ENCODE measurements at places on chromosomes 7 and 10.

GRCh38 chr10:23610626-23611307, 171.9 kb downstream of the OTUD1 start:
- DNase-seq: no peak

DNA sequence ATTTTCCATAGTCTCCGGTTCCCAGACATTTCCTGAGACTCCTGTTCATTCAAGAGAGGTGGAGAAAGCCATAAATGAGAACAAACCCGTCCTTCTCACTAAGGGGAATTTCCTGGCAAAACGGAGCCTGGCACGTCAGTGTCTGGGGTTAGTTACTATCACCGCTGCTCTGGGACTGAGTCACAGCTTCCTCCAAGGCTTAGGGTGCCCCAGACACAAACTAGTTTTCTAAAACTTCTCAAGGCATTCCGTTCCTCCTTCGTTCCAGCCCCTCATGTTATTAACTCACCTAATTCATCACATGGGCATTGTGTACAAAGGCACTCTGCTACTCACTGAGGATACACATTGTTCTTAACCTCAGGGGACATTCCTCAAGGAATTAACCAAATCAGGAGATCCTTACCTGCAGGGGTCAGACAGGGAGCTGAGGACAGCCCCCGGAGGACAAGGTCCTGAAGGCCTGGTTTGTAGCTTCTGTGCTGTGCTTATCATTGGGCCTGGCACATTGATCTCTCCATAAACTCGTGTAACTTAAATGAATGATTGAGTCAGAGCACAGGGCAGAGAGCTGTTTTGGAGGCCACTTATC, 103.0 kb upstream of the KLF6 start:
- peak; percentile 52 for DNase-seq

DNA sequence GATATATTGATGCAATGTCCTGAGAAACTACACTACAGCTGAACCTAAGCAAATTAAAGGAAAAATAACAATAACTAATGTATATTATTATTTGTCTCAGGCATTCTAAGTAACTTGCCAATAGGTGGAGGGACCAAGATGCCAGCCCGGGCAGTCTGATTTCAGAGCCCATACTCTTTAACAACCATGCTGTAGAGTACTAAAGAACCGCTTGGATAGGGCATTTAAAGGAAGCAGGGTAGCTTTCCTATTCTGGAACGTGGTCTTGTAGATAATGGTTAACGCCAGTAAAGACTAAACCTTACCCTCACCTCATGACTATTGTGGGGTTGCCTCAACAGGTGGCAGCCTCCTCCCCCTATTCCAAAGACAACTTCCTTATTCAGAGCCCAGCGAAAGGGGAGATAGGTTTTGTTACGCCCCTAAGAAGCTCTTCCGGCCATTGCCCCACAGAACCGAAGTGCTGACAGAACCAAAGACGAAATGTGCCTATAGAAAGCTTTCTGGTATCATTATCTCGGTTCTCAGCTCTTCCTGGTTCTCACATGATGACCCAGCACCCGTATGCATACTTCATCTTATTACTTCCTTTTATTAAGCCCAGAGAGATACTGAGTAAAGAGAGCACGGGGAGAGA, 707 bp upstream of the C1GALT1 start:
- no peak for DNase-seq

DNA sequence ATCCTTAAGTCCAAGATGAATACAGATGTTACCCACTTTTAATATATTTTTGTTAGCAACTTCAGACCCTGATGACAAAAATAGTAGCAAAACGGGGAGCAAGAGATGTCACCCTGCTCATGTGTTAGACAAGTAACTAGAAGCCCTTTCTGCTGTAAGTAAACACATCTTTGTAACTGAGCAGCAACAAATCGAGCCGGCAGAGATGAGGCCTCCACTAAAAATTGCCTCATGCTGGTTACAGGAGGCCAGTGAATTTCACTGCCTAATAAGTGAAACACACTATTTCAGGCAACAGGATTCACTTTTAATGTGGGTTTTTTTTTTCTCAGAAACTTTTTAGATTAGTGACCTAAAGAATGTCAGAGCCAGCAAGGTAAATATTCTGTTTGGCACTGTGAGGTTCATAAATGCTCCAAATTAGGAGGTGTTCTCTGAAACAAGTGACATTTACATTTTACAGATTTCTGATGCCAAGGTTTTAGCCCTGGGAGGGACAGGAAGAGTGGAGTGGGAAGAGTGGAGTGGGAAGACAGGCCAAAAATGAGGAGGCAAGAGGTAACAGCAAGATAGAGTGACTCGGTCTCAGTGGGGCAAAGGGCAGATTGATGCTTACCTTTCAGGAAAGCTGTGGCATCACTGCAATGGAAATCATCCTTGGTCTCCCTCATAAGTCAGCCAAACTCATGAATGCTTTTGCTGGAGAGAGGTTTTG, 53.6 kb upstream of the LRRC17 start:
- no peak for DNase-seq

- DNase-seq: no peak
These were observed 151.4 kb downstream of the CDK14 start for GRCh38 chr7:90747516-90747915.

DNA sequence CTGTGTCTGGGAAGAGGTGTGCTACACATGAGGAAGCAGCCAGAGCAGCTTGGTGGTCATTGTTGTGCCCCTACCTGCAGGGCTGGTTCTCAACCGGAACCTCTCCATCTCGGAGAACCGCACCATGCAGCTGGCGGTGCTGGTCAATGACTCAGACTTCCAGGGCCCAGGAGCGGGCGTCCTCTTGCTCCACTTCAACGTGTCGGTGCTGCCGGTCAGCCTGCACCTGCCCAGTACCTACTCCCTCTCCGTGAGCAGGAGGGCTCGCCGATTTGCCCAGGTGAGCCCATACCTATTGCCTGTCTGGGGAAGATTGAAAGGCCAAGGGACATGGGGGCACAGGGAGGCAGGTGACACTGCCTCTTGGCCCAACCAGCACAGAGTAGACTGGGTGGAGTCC, 29.3 kb upstream of the CSGALNACT2 start:
- DNase-seq: no peak
